Hematopoietic multipotent progenitor cell (in vitro differentiated cells): ENCODE measurements at places on chromosomes 6 and 20.

- DNase-seq, result no peak
Observed at GRCh38 chr6:17740559-17741220, 34.0 kb upstream of the NUP153 start.

DNA sequence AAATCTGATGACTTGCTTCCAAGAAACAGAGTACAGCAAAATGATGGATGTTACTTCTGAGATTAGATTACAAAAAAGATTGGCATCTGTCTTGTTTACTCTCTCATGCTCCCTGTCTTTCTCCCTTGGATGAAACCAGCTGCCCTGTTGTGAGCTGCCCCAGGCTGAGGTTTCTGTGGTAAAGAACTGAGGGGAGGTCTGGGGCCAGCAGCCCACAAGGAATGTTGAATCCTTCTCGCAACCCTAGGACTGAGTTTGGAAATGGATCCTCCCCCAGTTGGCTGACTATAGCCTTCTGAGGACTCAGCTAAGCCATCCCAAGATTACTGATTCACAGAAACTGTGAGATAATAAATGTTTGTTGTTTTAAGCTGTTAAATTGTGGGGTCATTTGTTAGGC lies 5.6 kb upstream of the HECA start:
- no peak for DNase-seq

GRCh38 chr6:14517516-14518105 lies 400.0 kb downstream of the CD83 start:
- DNase-seq, result no peak

DNA sequence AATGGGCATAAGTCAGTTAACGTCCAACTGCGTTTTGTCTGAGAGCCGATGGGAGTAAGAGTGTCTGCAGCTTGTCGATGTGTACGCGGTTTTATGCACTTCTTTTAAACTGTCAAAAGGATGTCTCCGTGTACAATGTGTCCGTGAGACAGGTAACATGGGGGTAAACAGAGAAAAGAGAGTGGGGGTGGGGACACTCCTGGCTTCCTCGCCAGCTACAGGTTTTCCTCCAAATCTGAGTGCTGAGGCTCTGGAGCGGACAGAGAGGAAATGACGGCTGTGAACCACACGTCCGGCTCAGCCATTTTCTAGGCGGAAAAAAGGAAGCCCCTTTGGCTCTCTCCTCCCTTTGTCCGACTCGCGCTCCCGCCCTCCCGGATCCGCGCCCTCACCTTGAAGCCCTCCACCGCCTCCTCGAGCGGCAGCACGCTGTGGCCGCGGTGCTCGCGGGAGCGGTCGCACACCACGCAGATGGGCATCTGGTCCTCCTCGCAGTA lies 916 bp downstream of the TRIM27 start:
- DNase-seq, result no peak

DNA sequence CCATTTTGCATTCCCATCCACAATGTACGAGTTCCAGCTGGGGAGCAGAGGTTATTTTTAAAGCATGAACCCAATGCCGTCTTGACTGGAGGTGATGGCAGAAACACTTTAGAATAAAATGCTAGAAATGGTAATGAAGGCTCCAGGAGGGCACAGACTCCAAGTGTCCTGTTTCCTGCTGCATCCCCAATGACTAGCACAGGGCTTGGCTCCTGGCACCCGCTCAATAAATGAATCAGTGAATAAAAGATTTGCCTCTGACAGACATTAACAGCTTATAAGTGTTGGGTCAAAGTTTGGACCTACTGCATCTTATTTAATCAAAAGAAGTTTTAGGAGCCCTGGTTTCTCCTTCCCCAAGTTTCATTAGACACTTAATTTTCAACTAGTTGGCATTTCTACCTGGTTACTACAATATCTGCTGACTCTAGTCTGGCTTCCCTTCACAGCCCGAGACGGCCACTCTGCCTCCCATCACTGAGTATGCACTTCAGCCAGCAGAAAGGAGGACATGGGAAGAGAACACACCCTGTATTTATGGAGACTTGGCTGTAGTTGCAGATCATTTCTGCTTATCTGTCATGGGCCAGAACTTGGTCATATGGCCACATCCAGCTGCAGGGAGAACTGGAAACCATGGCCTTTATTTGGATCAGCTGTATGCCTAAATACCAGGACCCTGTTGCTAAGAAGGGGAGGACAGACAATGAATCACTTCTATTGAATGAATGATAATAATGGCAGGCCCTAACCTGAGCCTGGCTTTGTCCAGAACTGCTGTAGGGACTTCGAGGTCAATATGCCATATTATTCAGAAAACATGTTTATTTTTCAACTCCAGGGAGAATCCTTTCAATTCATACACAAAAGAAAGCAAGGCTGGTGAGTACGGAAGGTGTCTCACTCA lies 63.1 kb downstream of the TTI1 start:
- DNase-seq, result no peak

DNA sequence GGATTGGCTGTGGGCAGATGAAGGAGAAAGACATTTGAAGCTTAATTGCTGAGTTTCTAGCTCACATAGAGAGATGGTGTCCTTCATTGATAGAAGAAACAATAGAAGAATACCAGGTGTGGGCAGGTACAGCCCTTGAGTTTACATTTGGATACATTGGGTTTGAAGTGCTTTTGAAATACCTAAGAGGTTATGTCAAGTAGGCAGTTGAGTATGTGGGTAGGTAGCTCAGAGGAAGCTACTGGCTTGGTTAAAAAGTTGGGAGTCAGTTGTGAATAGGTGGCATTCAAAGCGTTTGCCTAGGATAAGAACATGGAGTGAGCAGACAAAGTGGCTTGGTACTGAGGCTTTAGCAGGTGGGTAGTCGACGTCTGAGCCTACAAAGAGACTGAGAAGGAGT lies 25.0 kb downstream of the NDUFAF5 start:
- DNase-seq, result no peak

- DNase-seq, result peak; percentile 97
Observed at GRCh38 chr20:5078399-5078958, 41.3 kb downstream of the PCNA start.

DNA sequence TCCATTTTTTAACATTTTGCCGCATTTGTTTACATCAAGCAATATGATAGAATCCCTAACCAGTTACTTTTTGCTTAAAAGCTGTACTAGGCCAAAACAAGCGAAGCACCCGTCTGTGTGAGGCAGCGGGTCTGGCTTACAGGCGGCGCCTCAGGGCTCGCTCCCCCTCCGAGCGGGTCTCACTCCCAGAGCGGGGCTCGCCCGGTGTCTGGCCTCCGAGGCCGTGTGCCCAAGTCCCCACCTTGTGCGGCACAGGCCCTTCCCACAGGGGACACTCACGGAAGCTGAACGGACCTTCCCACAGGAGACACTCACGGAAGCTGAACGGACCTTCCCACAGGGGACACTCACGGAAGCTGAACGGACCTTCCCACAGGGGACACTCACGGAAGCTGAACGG lies 23.4 kb downstream of the ZBTB46 start:
- no peak for DNase-seq

- no peak for DNase-seq
Observed at GRCh38 chr6:140319209-140319608, 944.8 kb upstream of the CITED2 start.

- DNase-seq, result no peak
Observed at GRCh38 chr6:11271228-11272020, 39.0 kb upstream of the NEDD9 start.

- DNase-seq, result no peak
Observed at GRCh38 chr6:168796106-168796505, 355.1 kb downstream of the SMOC2 start.

GRCh38 chr6:26122402-26122792 lies 35.2 kb downstream of the HFE start:
- no peak for DNase-seq

GRCh38 chr6:67615796-67616195 lies 1019.3 kb upstream of the ADGRB3 start:
- DNase-seq, result no peak

GRCh38 chr20:57408536-57409233 lies 17.5 kb downstream of the RBM38 start:
- no peak for DNase-seq

DNA sequence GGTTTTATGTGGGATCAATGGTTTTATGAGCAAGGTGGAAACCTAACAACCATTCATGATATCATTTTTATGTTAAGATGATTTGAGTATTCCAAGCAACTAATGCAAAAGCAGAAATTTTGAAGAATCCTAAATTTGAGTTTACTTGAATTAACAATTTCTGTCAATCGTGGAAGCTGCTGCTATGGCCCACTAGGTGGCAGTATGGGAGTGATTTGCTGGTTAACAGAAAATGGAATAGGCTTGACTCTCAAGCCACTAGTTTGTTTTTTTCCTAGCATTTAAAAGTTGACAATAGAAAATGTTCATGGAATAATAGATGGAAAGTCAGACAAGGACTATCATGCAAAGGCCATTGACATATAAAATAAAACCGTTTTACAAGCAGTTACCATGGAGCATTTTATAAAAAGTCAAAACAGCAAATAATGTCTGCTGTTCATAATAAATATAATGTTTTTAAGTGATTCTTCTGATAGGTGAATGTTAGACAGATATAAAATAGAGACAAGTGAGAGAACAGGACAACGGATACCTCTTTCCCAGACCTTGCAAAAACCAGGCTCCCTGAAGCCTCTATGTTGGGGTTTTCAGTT lies 43.0 kb upstream of the TMEM200A start:
- DNase-seq, result peak; percentile 78

- peak; percentile 96 for DNase-seq
Observed at GRCh38 chr6:32609731-32610640, 20.3 kb upstream of the HLA-DRB1 start.

GRCh38 chr20:61494763-61495575 lies 242.9 kb downstream of the CDH4 start:
- DNase-seq, result no peak

DNA sequence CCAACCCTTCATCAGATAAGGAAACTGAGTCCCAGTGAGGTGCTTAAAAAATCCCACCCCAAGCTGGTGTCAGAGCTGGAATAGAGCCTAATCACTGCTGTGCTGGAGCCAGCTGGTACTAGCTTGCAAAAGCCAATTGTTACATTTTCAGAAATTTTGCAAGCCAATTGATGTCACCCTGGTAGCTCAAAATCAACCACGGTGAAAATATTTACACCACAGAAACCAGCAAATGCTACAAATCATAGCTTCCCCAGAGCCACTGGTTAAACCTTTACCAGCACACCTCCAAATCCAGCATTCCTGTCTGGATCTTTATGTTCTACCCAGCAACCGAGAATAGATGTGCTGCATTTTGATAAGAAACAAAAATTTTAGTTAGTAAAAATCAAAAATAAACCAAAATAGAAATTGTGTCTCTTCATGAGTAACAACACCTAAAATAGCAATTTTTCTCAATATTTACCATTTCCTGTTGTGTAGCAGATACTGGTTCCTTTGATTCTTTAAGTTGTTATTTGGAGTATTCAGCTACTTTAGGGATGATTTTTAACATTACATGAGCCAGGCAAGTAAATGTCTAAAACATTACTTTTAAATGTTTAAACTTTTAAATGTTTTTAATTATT lies 7.2 kb upstream of the LCA5 start:
- DNase-seq, result no peak

DNA sequence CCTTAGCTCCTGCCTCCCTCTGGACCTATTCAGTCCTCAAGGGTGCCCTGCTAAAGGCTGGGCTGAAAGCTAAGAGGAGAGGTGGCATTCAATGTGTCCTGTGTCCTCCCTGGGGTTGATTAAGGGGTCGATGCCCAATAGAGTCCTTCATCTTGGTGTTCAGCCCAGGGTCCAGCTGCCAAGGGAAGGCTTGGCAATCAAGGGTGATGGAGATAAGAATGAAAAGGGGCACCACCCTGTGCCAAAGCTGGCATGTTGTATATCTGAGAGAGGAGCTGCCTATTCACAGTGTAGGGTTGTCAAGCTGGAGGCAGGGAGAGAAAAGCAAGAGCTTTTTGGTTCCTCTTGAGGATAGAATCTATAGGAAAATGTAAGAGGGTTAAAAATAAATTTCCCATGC lies 12.3 kb downstream of the C20orf173 start:
- no peak for DNase-seq

GRCh38 chr20:41133709-41134361 lies 3.5 kb upstream of the PLCG1 start:
- no peak for DNase-seq

DNA sequence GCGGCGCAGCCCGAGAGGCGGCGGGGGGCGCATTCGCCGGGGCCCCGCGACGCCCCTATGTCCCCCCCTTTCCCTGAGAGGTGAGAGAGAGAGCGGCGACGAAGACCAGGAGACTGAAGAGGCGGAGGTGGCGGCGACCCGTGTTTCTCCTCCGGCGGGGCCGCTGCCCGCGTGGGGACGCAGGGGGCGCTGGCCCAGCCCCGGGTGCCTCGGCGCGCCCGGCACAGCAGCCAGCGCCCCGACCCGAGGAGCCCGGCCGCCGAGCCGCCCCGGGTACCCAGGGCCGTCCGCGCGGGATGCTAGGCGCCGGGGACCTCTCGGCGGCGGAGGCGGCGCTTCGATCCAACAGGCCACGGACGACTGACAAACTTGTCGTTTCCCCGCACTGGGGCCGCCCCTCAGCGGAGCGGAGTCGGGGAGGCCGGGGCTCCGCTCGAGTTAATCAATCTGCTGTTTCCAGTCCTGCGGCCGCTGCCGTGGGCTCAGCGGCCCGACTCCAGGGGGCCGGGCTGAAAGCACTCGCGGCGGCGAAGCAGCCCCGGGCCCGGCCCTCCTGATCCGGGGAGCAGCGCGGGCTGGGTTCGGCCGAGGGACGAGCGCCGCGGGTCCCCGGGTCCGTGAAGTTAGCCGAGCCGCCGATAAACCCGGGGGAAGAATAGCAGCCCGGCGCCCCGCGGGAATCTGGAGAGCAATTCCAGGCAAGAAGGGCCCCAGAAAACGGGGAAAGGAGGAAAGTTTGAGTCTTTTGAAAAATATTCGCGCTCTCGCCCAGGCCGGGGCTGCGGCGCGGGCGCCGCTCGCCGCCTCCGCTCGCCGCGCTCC lies 631 bp downstream of the MDGA1 start:
- peak; percentile 26 for DNase-seq

DNA sequence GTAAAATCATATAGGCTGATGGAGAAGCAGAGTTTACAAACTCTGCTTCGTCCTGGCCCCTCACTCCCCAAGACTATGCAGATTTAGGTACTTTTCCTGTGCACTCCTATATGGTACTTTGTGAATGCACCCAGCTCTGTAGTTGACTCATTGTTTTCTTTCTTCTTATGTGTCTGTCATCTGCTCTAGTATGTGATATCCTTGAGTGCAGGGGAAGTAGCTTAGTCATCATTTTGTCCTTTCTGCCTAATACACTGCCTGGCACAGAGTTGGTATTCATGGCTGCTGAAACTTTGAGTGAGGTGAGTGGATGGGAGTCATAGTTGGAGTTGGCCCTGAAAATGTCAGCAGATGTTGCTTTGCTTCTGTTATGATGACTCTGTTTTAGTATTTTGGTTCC lies 222.6 kb downstream of the RNF144B start:
- DNase-seq, result no peak
